ENCODE measurements at places on chromosomes 7 and 10.
A peak's percentile ranks its signal among the peaks of the same experiment; 100 is the strongest.

GRCh38 chr7:89837515-89837914 lies 316.8 kb upstream of the STEAP1 start:
- DNase-seq: no peak

DNA sequence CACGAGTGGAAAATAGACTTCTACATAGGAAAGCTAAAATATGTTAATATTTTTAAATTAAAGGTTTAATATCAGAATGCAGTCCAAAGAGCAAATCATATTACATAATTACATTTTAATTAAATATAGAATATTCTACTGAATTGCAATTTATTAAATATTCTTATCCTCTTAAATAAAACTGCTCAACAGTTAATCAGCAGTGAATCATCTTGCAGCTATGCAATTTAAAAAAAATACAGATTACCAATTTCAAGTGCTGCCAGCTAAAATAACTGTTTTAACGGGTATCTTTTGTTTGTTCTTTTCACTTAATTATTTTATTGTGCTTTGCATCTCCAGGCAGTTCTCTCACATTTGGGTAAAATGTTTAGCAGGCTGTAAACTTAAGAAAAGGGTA lies 82.2 kb downstream of the ZNRF2 start:
- DNase-seq: no peak

- DNase-seq: no peak
These were observed 397.0 kb downstream of the CALN1 start for GRCh38 chr7:72015136-72015535.

- DNase-seq: no peak
These were observed 912 bp upstream of the DUSP5 start for GRCh38 chr10:110496553-110497437.

GRCh38 chr10:18450298-18450697 lies 201.1 kb downstream of the NSUN6 start:
- DNase-seq: no peak

GRCh38 chr7:155299535-155300202 lies 2.0 kb downstream of the INSIG1 start:
- DNase-seq: no peak

GRCh38 chr10:24467605-24468004 lies 256.1 kb downstream of the ARHGAP21 start:
- DNase-seq: no peak

GRCh38 chr10:30556189-30556588 lies 73.4 kb downstream of the LYZL2 start:
- no peak for DNase-seq

GRCh38 chr7:29977886-29978651 lies 11.5 kb downstream of the SCRN1 start:
- DNase-seq: no peak

- no peak for DNase-seq
These were observed 41.6 kb upstream of the EPHB6 start for GRCh38 chr7:142813226-142813625.

DNA sequence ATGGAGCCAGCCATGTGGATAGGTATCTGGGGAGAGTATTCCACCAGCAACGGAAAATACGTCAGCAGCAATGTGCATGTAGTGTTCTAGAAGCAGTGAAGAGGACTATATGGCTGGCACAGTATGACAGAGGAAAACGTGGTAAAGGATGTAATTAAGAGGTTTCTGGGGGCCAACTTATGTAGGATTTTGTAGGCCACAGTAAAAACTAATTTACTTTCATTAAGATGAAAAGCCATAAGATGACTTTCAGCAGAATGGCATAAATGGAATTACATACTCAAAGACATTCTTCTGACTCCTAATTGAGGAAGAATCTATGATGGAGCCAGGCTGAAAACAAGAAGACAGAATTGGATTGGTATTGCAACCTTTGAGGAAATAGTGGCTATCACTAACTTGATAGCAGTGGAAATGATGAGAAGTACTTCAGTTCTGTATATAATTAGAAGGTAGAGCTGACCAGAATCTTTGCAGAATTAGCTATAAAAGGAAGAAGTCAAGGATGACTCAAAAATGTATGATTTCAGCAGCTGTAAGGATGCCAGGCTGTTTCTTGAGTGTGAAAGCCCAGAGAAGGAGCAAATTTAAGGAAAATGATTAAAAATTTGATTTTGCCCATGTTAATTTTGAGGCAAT lies 156.7 kb downstream of the MBL2 start:
- DNase-seq: no peak

DNA sequence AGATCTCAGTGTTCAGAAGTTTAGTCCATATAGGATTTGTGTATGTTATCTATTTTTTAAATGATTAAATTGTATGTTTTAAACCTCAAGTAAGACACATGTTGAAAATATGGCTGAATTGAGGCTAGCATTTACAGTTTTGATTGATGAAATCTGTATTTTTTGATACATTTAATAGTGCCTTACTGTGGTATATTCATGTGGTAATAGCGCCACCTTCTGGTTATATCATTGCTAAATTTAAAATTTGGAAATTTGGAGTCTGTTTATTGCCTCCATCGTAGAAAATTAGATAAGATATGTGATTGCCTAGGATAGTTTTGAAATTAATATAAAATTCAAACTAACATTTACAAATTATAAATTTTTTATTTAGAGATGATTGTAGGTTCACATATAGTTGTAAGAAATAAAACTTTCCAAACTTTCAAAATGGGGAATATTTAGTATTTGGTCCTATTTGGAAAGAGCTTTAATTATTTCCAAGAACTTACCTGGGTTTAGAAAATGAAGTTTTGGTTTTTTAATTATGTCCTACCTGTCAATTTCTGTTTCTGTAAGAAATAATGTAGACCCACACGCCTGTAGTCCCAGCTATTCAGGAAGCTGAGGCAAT lies 19.1 kb upstream of the ARMS2 start:
- peak; percentile 1 for DNase-seq

GRCh38 chr7:28112883-28113540 lies 67.6 kb downstream of the JAZF1 start:
- DNase-seq: no peak

DNA sequence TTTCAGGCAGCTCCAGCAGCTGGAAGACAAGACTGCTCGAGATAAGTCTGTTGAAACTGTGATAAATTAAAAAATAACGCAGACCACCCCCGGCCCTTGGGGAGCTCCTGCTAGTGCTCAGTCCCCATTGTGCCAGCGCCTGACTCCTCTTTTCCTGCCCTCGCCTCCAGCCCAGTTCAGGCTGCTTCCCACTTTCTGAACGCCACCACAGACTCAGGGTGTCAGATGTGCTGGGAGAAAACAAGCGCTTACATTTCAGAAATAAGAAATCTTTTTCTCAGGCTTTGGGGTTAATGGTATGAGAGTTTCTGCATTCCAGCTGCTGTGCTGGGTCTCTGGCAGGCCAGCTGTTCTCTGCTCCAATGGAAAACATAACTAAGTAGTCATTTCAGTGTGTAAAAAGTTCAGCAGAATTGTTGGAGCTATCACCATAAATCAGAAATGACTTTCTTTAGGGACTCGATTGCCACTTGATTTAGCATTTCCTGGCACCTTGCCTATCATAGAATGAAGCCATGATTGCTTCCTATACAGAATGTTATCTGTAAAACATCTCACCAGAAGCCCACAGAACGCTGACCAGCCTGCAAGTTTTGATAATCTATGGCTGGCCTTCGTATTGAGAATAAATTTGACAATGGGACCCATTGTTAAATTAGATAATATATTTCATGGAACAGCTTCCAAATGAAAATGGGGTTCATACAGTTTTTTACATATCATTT lies 257.0 kb upstream of the ZNF32 start:
- DNase-seq: no peak

DNA sequence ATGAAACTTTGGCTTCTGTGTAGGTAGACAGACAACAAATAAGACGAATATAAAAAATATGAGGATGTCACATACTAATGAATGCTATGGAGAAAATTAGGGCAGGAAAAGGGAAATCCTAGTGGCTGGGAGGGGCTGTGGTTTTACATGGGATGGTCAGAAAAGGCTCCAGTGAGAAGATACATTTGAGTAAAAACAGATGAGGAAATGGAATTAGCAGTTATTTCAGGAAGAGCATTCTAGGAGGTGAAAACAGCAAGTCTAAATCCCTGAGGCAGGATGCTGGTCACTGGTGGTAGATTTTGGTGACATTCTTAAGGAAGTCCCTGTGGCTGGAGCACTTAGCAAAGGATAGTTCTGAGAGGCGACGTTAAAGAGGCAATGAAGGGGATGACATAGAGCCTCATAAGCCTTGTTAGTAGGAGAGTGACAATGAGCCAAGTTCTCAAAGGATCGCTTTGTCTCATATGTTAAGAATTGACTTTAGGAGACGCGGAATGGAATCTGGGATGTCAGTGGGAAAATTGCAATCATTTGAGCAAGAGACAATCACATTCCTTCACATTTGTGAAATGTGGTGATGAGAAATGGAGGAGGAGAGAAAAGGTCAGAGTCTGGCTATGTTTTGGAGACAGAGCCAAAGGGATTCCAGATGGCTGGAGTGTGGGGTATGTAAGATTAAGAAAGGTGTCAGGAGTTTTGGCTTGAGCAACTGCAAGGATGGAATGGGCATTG lies 384.7 kb upstream of the FZD8 start:
- no peak for DNase-seq

DNA sequence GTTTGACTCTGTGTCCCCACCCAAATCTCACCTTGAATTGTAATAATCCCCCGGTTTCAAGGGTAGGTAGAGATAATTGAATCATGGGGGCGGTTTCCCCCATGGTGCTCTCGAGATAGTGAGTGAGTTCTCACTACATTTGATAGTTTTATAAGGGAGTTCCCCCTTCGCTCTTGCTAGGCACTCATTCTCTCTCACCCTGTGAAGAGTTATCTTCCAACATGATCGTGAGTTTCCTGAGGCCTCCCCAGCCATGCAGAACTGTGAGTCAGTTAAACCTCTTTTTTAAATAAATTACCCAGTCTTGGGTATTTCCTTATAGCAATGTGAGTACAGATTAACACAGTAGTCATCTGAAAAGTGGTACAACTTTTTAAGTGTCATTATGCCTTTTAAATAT lies 913.5 kb upstream of the LRRN3 start:
- DNase-seq: no peak

DNA sequence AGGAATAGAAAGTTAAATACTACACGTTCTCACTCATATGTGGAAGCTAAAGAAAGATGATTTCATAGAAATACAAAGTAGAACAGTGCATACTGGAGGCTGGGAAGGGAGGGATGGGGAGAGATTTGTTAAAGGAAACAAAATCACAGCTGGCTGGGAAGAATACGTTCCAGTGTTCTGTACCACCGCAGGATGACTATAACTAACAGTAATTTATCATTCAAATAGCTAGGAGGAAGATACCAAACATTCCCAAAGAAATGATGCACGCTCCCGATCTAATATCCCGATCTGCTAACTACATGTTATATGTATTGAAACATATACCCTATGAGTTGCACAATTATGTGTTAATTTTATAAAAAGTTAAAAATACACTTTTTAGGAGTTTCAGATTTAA lies 162.3 kb downstream of the ZMYND11 start:
- no peak for DNase-seq

DNA sequence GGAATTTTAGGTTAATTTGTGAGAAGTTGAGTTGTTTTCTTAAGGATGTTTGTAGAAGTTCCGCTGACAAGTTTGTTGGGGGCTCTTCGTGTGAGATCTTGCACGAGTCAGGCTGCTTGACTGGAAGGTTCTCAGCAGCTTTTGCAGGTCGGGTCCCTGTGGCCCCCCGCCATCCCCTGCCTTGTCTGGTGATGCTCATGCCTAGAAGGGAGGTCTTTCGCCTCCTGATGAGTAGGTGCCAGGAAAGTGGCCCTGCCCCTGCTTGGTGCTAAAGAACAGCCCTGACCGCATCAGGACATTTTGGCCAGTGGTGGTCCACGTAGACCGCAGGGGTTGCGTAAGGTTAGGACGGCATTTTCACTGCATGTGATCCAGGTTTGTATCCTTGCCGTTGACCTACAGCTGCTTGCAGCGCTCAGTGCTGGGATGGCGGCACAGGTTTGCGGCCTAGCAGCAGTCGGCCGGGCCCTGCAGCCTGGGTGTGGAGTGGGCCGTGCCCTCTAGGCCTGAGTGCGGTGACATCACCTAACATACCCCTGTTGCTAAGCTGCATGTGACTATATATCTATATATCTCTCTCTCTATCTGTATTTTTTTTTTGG lies 62.4 kb downstream of the DNAJB6 start:
- DNase-seq: no peak

- DNase-seq: no peak
These were observed 417.1 kb downstream of the SUGCT start for GRCh38 chr7:40551685-40552576.

- DNase-seq: no peak
These were observed 4.0 kb upstream of the CFAP58 start for GRCh38 chr10:104349623-104350126.

DNA sequence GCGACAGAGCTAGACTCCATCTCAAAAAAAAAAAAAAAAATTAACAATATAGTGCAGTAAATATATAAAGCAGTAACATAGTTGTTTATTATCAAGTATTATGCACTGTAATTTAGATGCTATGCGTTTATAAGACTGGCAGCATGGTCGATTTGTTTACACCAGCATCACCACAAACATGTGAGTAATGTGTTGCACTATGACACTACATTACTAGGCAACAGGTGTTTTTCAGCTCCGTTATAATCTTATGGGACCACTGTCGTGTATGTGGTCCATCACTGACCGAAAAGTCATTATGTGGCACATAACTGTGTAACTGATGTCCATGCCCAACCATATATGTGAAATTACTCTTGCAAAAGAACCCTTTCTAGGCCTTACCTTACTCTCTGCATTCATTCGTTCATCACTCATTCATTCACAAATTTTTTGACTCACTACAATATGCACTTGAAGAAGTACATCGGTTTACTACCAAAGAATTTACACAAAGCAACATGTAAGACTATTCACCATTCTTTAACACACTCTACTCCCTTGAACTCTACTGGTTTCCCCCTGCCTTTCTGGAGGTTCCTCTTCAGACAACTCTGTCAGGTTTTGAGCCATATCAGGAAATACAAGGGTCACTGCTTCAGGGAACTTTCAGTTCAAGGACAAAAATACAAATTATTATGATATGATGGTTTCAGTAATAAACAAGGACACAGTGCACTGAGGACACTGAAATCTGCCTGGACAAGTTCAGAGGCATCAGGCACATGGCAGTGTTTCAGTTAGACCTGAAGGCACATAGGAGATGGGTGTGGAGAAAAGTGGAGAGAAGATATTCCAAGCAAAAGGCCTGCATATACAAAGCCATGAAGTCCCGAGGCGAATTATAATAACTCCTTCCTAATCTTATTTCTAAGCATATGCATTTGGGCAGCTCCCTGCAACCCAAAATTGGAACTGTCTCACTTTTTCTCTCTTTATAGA lies 17.4 kb downstream of the ITGB1 start:
- no peak for DNase-seq

GRCh38 chr10:122341141-122341810 lies 33.2 kb upstream of the PLEKHA1 start:
- DNase-seq: no peak

GRCh38 chr7:75996476-75996875 lies 2.1 kb upstream of the TMEM120A start:
- no peak for DNase-seq
